ENCODE measurements at places on chromosomes 11 and 22.

DNA sequence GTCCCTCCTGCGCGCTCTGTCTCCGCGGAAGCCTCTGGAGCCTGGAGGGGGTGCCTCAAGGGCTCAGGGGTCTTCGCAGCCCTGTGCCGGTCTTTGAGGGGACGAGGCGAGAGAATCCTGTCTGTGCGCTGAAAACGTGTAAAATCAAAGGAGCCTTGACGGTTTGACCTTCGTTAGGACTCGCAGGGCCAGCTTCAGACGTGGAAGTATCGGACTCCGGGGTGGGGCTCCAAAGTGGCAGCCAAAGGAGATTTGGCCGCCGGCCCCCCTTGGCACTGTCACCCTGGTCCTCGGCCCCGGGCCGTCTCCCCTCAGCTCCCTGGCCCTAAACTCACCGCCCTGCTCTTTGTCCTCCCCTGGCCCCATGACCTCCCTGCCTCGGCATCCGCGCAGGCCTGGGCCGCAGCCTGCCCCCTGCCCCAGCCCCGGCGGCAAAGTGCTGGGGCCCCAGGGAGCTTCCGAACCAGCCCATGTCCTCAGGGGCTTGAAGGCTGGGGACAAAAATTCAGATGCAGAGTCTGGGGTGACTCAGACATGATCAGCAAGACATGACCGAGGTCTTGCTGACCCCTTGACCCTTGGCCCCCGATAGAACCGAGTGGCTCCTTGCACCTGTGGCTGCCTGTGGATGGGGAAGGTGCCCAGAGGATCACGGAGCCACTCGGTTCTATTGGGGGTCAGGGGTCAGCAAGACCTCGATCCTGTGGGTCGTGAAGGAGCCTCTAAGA lies 6.9 kb upstream of the PHRF1 start:
- H3K4me3 ChIP-seq = peak overlapping the region; percentile 53
- peak overlapping the region; percentile 81 for H3K27ac ChIP-seq
- H3K4me1 ChIP-seq = peaks cover 30% of the 10 kb centered on the region
- no peak for DNase-seq
- no peaks in the 10 kb centered on the region for H3K27me3 ChIP-seq
- H3K36me3 ChIP-seq = no peaks in the 10 kb centered on the region

- H3K4me3 ChIP-seq = peak within 1 kb of the TSS; percentile 98
- H3K27ac ChIP-seq = peak within 1 kb of the TSS; percentile 99
- H3K27me3 ChIP-seq = no peaks in the 10 kb centered on the region
- peaks cover 32% of the 10 kb centered on the region for H3K4me1 ChIP-seq
- DNase-seq = peak; percentile 100
Measured at GRCh38 chr22:41620589-41621098, at the start of gene DESI1. Gene DESI1 (minus strand): TSS chr22:41621043. CDS start chr22:41620839, 204 bp downstream.

DNA sequence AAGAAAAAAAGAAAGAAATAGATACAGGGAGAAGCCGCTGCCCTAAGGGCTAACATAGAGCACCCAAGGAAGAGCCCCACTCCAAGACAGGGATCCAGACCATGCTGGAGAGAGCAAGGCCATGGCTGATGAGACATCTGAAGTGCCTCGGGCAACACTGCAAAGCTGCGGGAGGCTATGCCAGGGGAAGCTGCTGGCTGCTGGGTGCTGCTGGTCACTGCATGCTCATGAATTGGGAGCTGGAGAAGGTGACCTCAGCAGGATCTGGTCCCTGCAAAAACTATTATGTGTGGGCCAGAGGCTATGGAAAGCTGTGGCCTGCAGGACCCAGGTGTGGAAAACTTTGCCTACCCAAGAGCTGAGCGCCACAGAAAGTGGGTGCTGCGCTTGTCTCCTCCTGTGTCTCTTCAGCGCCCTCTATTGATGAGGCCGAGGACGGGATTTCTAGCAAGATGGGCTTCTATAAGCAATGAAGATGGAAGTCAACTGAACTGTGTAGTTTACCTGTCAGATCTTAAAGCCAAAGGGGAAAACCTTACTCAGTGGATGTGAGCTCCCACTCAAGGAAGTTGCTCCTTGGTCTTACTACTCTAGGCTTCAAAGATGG lies 17.3 kb upstream of the SLC29A2 start:
- H3K4me3 ChIP-seq = no peak overlapping the region
- H3K27ac ChIP-seq = no peak overlapping the region
- DNase-seq = no peak
- no peaks in the 10 kb centered on the region for H3K27me3 ChIP-seq
- no peaks in the 10 kb centered on the region for H3K4me1 ChIP-seq
- H3K36me3 ChIP-seq = no peaks in the 10 kb centered on the region

- H3K27me3 ChIP-seq = no peaks in the 10 kb centered on the region
- H3K4me1 ChIP-seq = no peaks in the 10 kb centered on the region
- H3K27ac ChIP-seq = no peak overlapping the region
- H3K4me3 ChIP-seq = no peak overlapping the region
- no peaks in the 10 kb centered on the region for H3K36me3 ChIP-seq
Measured at GRCh38 chr11:92141159-92141558, 83.5 kb upstream of the FAT3 start.

DNA sequence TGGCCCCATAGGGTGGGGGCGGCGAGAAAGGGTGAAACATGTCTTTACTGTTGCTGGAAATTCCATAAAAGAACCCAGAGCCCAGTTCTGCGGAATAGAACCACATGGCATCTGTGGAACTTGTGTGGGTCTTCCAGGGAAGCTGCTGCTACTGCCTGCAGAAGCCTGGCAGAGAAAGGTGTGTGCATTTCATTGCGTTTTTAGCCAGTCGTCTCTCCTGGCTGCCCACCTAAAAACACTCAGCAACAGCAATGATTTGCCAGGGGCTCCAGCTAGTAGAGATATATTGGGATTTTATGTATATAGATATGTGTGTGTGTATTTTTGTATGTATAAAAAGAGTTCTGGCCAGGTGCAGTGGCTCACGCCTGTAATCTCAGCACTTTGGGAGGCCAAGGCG lies 127.2 kb upstream of the TBCEL start:
- H3K27me3 ChIP-seq = no peaks in the 10 kb centered on the region
- no peak overlapping the region for H3K4me3 ChIP-seq
- H3K4me1 ChIP-seq = no peaks in the 10 kb centered on the region

DNA sequence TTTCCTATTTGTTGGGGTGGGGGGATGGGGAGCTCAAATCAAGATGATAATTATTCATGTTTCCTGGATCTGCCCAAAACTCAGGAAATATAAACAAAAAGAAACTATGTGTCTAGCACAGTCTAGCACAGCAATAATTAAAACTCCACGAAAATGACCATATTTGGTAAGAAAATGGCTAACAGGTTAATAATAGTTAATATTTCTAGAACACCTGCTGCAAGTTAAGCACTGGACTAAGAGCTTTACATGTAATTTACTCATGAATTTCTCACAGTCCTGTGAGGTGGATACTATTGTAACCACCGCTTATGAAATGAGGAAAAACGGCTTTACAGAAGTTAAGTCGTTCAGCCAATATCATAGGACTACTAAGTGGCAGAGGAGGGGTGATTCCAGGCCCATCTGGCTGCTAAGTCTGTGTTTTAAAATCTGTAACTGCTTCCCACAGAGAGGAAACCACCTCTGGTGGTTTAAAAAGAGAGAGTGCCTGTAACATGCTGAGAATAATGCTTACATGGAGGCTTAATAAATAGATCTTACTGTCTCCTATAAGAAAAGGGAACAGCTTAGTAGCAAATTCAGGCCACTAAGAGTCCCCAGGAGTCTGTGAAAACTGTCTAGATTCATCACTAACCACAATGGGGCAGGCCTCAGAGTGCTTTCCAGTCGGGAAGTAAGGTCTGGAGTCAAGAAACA lies 11.0 kb upstream of the AMOTL1 start:
- no peak for DNase-seq
- H3K27ac ChIP-seq = no peak overlapping the region
- no peaks in the 10 kb centered on the region for H3K27me3 ChIP-seq
